ENCODE measurements at places on chromosomes 3 and 15.

DNA sequence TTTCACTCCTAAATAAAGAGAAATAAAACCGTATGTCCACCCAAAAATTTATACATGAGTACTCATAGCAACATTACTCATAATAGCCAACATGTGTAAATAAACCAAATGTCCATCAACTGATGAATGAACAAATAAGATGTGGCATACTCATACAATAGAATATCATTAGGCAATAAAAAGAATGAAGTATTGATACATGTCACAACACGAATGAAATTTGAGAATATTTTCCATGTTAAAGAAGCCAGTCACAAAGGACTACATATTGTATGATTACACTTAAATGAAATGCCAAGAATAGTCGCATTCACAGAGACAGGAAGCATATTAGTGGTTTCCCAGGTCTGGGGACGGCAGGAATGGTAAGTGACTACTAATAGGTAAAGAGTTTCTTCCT, 869.2 kb downstream of the IGSF11 start:
- H3K27me3 ChIP-seq = no peaks in the 10 kb centered on the region
- no peak overlapping the region for H3K4me3 ChIP-seq
- no peaks in the 10 kb centered on the region for H3K36me3 ChIP-seq

- no peaks in the 10 kb centered on the region for H3K4me1 ChIP-seq
- no peak overlapping the region for H3K27ac ChIP-seq
- no peaks in the 10 kb centered on the region for H3K27me3 ChIP-seq
- no peaks in the 10 kb centered on the region for H3K36me3 ChIP-seq
- no peak overlapping the region for H3K4me3 ChIP-seq
- no peak for DNase-seq
These were observed 57.1 kb upstream of the FXR1 start for GRCh38 chr3:180855364-180855763.

- no peak overlapping the region for H3K27ac ChIP-seq
- no peaks in the 10 kb centered on the region for H3K36me3 ChIP-seq
- H3K27me3 ChIP-seq = no peaks in the 10 kb centered on the region
- no peak overlapping the region for H3K4me3 ChIP-seq
- no peak for DNase-seq
These were observed 206.3 kb downstream of the LSAMP start for GRCh38 chr3:116238846-116239565.

- DNase-seq = no peak
- no peaks in the 10 kb centered on the region for H3K27me3 ChIP-seq
- H3K4me3 ChIP-seq = no peak overlapping the region
- H3K4me1 ChIP-seq = no peaks in the 10 kb centered on the region
These were observed 71.3 kb downstream of the CMTM8 start for GRCh38 chr3:32309654-32310242.

- H3K27me3 ChIP-seq = no peaks in the 10 kb centered on the region
- DNase-seq = no peak
- peak overlapping the region; percentile 3 for H3K27ac ChIP-seq
- no peaks in the 10 kb centered on the region for H3K4me1 ChIP-seq
- H3K4me3 ChIP-seq = no peak overlapping the region
These were observed 103.1 kb downstream of the THSD4 start for GRCh38 chr15:71218272-71218805.

- DNase-seq = no peak
- peak overlapping the region; percentile 38 for H3K27ac ChIP-seq
- no peaks in the 10 kb centered on the region for H3K36me3 ChIP-seq
- no peaks in the 10 kb centered on the region for H3K4me1 ChIP-seq
- no peaks in the 10 kb centered on the region for H3K27me3 ChIP-seq
- H3K4me3 ChIP-seq = no peak overlapping the region
These were observed 27.2 kb downstream of the ABI3BP start for GRCh38 chr3:100966049-100966491.

DNA sequence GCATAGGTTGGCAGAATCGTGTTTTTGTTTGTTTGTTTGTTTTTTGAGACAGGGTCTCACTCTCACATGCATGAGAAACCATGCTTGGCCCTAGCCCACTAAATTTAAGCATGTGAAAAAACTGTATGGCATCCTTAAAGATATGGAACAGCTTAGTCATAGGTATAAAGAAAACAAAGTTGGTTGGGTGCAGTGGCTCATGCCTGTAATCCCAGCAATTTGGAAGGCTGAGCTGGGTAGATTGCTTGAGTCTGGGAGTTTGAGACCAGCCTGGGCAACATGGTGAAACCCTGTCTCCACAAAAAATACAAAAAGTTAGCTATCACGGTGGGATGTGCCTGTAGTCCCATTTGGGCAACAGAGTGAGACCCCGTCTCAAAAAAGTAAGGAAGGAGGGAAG, 25.2 kb downstream of the EXD1 start:
- no peaks in the 10 kb centered on the region for H3K27me3 ChIP-seq
- H3K4me1 ChIP-seq = no peaks in the 10 kb centered on the region
- H3K36me3 ChIP-seq = no peaks in the 10 kb centered on the region
- no peak overlapping the region for H3K27ac ChIP-seq
- no peak for DNase-seq
- H3K4me3 ChIP-seq = no peak overlapping the region

GRCh38 chr15:74545086-74545485, 4.1 kb downstream of the ARID3B start:
- no peaks in the 10 kb centered on the region for H3K36me3 ChIP-seq
- no peak for DNase-seq
- peaks cover 8% of the 10 kb centered on the region for H3K4me1 ChIP-seq
- no peak overlapping the region for H3K27ac ChIP-seq

DNA sequence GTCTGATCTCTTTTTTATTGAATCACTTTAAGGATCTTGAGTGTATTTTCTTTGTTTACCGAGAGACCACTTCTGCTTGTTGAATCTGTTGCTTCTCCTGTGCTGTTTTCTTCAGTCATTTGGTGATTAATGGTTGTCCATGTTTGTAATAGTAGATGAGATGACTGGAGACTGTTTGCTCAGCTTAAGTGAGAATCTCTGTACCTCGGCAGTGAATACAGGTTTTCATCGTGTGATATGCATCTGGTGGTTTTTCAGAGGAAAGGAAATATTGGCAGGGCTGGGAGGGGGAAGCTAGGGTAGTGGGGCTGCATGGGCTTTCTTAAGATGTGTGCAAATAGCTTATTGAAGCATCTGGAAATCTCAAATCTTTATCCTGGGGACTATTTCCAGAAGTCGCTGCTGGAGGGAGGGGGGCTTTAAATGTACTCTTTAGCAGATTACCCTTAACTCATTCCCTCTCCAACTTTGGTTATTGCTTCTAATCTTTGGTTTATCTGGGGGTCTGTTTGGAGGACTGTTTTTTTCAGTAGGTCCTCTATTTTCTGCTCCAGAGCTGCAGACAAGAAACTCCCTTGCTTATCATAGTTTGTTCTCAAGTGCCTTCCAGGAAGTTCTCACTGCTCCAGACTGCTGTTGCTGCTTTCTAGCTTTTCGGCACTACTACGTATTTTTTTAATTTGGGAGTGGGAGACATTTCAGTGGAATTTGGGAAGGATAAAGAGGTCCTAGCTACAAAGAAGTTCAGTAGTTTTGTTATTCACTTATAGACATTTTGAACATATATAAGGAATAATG, 19.4 kb downstream of the CMTM8 start:
- H3K27ac ChIP-seq = no peak overlapping the region
- no peaks in the 10 kb centered on the region for H3K4me1 ChIP-seq
- no peak overlapping the region for H3K4me3 ChIP-seq
- DNase-seq = no peak
- H3K36me3 ChIP-seq = no peaks in the 10 kb centered on the region

DNA sequence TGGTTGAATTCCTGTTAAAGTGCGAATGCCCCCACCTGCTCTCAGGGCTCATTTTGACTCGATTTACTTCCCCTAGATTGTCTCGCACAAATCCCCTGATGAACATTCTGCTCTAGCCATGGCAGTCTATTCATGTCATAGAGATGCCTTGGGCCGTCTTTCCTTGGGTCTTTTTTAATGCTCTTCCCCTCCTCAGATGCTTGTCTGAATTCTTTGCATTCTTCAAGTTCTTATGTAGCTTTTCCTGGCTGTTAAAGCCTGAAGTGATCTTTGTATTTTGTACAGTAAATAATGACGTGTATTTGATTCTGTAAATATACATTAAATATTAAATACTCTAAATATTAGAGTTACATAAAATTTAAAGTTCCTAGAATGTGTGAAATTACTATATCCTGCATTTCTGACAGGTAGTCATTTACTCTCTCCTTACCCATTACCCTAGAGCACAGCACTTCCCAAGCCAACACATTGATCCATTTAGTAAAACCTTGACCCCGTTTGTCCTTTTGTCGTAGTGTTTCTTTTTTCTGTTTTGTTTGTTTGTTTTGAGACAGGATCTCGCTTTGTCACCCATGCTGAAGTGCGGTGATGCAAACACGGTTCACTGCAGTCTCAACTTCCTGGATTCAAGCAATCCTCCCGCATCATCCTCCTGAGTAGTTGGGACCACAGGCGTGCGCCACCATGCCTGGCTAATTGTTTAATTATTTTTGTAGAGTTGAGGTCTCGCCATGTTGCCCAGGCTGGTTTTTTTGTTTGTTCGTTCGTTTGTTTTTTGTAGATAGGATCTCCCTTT, 47.9 kb downstream of the YEATS2 start:
- H3K27ac ChIP-seq = no peak overlapping the region
- DNase-seq = no peak
- H3K4me1 ChIP-seq = no peaks in the 10 kb centered on the region
- no peak overlapping the region for H3K4me3 ChIP-seq
- H3K27me3 ChIP-seq = no peaks in the 10 kb centered on the region

DNA sequence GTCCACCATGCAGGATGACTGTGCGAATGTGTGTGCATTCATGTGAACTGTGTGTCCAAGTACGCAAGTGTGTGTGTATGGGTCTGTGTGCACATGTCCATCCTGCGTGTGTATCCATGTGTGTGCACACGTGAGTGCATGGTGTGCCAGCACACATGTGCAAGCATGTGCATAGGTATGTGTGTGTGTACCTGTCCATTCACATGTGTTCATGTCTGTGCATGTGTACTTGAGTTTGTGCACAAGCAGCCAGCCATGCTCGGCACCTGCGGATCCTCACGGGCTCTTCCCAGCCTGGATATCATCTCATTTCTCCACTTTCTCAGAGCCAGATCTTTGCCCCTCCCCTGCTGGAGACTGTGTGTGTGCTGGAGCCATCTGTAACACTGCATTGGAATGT, 18.7 kb upstream of the PLXNA1 start:
- no peaks in the 10 kb centered on the region for H3K27me3 ChIP-seq
- peak; percentile 22 for DNase-seq
- peaks cover 10% of the 10 kb centered on the region for H3K4me1 ChIP-seq
- H3K4me3 ChIP-seq = no peak overlapping the region
- no peaks in the 10 kb centered on the region for H3K36me3 ChIP-seq

DNA sequence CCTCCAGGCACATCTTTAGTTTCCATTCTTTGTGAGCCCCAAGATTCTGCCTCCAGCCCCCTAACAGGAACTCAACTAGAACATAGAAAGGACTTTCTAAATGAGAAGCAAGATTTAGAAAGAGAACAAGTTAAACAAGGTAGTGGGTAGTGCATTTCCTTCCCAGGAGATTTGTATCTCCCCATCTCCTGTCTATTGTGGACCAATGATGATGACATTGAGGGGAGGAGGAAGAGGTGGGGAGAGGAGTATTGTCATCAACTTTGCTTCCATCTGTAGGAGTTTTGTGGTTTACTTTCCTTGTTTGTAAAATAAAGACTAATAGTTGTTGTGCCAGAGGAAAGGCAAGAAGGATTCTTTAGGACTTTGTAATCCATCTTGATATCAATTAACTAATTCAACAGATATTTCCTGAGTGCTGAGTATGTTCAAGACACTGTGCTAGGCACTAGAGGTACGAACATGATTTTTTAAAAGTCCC, 235.3 kb upstream of the ROPN1 start:
- H3K4me1 ChIP-seq = no peaks in the 10 kb centered on the region
- DNase-seq = no peak
- no peaks in the 10 kb centered on the region for H3K36me3 ChIP-seq
- H3K27me3 ChIP-seq = no peaks in the 10 kb centered on the region

DNA sequence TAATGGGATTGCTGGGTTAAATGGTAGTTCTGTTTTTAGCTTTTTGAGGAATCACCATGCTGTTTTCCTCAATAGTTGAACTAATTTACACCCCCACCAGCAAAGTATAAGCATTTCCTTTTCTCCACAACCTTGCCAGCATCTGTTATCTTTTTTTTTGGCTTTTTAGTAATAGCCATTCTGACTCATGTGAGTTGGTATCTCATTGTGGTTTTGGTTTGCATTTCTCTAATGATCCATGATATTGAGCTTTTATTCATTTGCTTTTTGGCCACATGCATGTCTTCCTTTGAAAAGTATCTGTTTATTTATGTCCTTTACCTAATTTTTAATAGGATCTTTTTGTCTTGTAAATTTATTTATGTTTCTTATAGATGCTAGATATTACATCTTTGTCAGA, 288.2 kb downstream of the EPHA6 start:
- no peak overlapping the region for H3K27ac ChIP-seq
- no peaks in the 10 kb centered on the region for H3K4me1 ChIP-seq
- DNase-seq = no peak
- H3K36me3 ChIP-seq = no peaks in the 10 kb centered on the region

GRCh38 chr15:71410347-71410746, 295.1 kb downstream of the THSD4 start:
- H3K27ac ChIP-seq = no peak overlapping the region
- no peaks in the 10 kb centered on the region for H3K36me3 ChIP-seq
- H3K4me3 ChIP-seq = no peak overlapping the region
- H3K4me1 ChIP-seq = no peaks in the 10 kb centered on the region
- no peaks in the 10 kb centered on the region for H3K27me3 ChIP-seq
- DNase-seq = no peak

- no peaks in the 10 kb centered on the region for H3K4me1 ChIP-seq
- no peak overlapping the region for H3K4me3 ChIP-seq
- no peak for DNase-seq
- no peaks in the 10 kb centered on the region for H3K27me3 ChIP-seq
- no peaks in the 10 kb centered on the region for H3K36me3 ChIP-seq
- no peak overlapping the region for H3K27ac ChIP-seq
These were observed 124.9 kb downstream of the LRRK1 start for GRCh38 chr15:101043911-101044624.

DNA sequence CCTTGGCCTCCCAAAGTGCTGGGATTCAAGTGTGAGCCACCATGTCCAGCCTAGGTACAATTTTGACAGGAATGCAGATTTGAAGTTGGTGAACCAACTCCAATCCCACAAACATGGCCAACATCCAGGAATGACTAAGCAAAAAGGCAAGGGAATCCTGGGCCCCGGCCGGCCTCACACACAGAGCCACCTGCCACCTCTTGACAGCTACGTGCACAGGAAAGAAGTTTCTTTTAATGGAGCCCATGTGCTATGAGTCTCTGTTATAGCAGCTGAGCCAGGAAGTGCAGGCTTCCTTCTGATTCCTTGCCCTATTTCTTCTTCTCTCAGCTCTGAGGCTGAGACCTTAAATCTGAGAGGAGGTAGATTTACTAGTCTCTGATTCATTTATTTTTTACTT, 8.8 kb downstream of the TMEM40 start:
- no peaks in the 10 kb centered on the region for H3K27me3 ChIP-seq
- no peaks in the 10 kb centered on the region for H3K36me3 ChIP-seq
- H3K27ac ChIP-seq = no peak overlapping the region

- H3K27ac ChIP-seq = no peak overlapping the region
- H3K4me3 ChIP-seq = no peak overlapping the region
- H3K36me3 ChIP-seq = no peaks in the 10 kb centered on the region
- no peak for DNase-seq
- no peaks in the 10 kb centered on the region for H3K4me1 ChIP-seq
These were observed 44.0 kb downstream of the EDEM1 start for GRCh38 chr3:5231487-5231886.

GRCh38 chr15:67806536-67806935, 18.8 kb upstream of the SKOR1 start:
- no peak for DNase-seq
- H3K27me3 ChIP-seq = no peaks in the 10 kb centered on the region
- H3K36me3 ChIP-seq = no peaks in the 10 kb centered on the region

GRCh38 chr15:52378746-52379394, 83.3 kb upstream of the MYO5C start:
- DNase-seq = no peak
- H3K4me3 ChIP-seq = no peak overlapping the region
- no peaks in the 10 kb centered on the region for H3K27me3 ChIP-seq
- no peaks in the 10 kb centered on the region for H3K36me3 ChIP-seq
- H3K4me1 ChIP-seq = no peaks in the 10 kb centered on the region
- H3K27ac ChIP-seq = no peak overlapping the region

All from breast epithelium (tissue), 4 donors.